ENCODE measurements at places on chromosomes 5 and 9.

- no peaks in the 10 kb centered on the region for H3K27me3 ChIP-seq
- H3K36me3 ChIP-seq: no peaks in the 10 kb centered on the region
Observed at GRCh38 chr9:81474792-81475191, 214.6 kb downstream of the TLE1 start.

GRCh38 chr5:35924950-35925722 lies 13.3 kb downstream of the CAPSL start:
- H3K36me3 ChIP-seq: no peaks in the 10 kb centered on the region
- H3K27me3 ChIP-seq: peaks cover 9% of the 10 kb centered on the region
- peak overlapping the region; percentile 85 for H3K27ac ChIP-seq

GRCh38 chr9:130034570-130034969 lies 8.4 kb downstream of the FNBP1 start:
- no peaks in the 10 kb centered on the region for H3K27me3 ChIP-seq
- peaks cover 75% of the 10 kb centered on the region for H3K4me1 ChIP-seq
- peak overlapping the region; percentile 99 for H3K27ac ChIP-seq

- no peak overlapping the region for H3K4me3 ChIP-seq
- no peaks in the 10 kb centered on the region for H3K36me3 ChIP-seq
- H3K27me3 ChIP-seq: peaks cover 42% of the 10 kb centered on the region
Observed at GRCh38 chr9:130501639-130502038, 56.9 kb downstream of the ASS1 start.

DNA sequence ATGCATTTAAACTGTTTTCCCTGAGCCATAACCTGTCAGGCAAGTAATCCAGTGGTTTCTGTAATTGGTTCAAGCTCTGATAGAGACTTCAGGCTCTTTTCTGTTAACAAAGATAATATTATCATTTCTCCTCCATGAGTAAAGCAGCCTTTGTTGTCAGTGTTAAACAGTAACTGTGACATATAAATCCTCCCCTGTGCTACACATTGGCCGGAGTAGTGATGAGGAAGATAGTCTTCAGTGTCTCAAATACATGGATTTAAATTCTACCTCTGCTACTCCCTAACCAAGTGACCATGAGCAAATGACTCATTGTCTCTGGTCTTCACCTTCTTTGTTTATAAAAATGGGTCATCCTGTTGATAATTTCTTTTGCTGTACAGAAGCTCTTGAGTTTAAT lies 615.5 kb upstream of the CHD1 start:
- H3K27me3 ChIP-seq: no peaks in the 10 kb centered on the region
- no peak for DNase-seq
- H3K27ac ChIP-seq: no peak overlapping the region
- no peak overlapping the region for H3K4me3 ChIP-seq

DNA sequence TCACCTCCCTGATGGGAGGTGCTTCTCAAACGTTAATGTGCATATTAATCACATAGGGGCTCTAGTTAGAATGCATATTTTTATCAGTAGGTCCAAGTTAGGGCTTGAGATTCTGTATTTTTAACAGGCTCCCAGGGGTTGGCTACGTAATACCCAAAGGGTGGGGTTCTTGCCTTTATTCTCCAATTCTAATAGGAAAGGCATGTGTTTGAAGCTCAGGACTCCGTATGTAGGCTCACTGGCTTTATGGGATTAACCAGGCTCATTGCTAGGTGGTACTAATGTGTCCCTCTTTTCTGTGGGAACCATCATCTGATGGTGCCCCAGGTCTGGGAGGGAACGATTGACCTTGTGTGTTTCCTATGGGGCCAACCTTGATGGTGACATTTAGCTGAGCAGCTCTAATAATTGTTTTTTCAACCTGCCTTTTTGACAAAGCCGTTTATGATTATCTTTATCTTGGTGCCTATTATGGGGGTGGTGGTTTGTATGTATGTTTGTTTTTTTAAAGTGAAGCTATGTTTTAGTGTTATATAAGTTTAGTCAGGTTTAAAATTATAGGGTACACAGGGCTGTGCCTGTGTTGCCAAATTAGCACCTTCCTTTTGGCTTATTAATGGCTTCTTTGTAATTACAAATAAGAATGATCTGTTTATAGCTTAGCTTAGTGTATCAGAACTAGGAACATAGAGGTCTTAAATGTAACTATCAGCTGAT lies 20.8 kb downstream of the TJP2 start:
- H3K27me3 ChIP-seq: no peaks in the 10 kb centered on the region
- no peak overlapping the region for H3K27ac ChIP-seq
- H3K36me3 ChIP-seq: no peaks in the 10 kb centered on the region
- no peak overlapping the region for H3K4me3 ChIP-seq
- H3K4me1 ChIP-seq: peaks cover 4% of the 10 kb centered on the region

- no peak overlapping the region for H3K4me3 ChIP-seq
- H3K36me3 ChIP-seq: no peaks in the 10 kb centered on the region
- H3K27me3 ChIP-seq: no peaks in the 10 kb centered on the region
- no peak overlapping the region for H3K27ac ChIP-seq
Observed at GRCh38 chr5:91885291-91886265, 502.5 kb upstream of the ARRDC3 start.

DNA sequence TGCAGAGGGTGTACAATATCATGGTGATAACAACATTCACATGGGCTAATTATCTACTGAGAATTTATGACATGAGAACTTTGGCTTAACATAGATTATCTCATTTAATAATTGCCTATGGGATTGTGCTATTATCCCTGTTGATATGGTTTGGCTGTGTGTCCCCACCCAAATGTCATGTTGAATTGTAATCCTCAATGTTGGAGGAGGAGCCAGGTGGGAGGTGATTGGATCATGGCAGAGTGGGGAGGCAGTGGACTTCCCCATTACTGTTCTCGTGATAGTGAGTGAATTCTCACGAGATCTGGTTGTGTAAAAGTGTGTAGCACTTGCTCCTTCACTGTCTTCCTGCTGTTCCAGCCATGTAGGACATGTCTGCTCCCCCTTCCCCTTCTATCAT lies 186.4 kb downstream of the TRIM32 start:
- H3K4me1 ChIP-seq: no peaks in the 10 kb centered on the region
- peaks cover 3% of the 10 kb centered on the region for H3K36me3 ChIP-seq
- no peak overlapping the region for H3K27ac ChIP-seq
- H3K4me3 ChIP-seq: no peak overlapping the region
- no peaks in the 10 kb centered on the region for H3K27me3 ChIP-seq

GRCh38 chr5:75734913-75735789 lies 17.9 kb upstream of the POC5 start:
- no peak overlapping the region for H3K4me3 ChIP-seq
- H3K27me3 ChIP-seq: peaks cover 19% of the 10 kb centered on the region
- no peak for DNase-seq
- no peak overlapping the region for H3K27ac ChIP-seq
- peaks cover 5% of the 10 kb centered on the region for H3K36me3 ChIP-seq

GRCh38 chr9:93107151-93107824 lies 11.3 kb downstream of the CARD19 start:
- H3K4me3 ChIP-seq: no peak overlapping the region
- peaks cover 26% of the 10 kb centered on the region for H3K4me1 ChIP-seq
- no peaks in the 10 kb centered on the region for H3K27me3 ChIP-seq
- DNase-seq: no peak

- DNase-seq: no peak
- H3K27me3 ChIP-seq: no peaks in the 10 kb centered on the region
- no peaks in the 10 kb centered on the region for H3K36me3 ChIP-seq
- H3K4me1 ChIP-seq: no peaks in the 10 kb centered on the region
Observed at GRCh38 chr5:28580616-28581015, 1542.2 kb upstream of the CDH9 start.

GRCh38 chr9:119216651-119217331 lies 152.4 kb downstream of the BRINP1 start:
- H3K36me3 ChIP-seq: no peaks in the 10 kb centered on the region
- H3K4me1 ChIP-seq: no peaks in the 10 kb centered on the region
- H3K27me3 ChIP-seq: no peaks in the 10 kb centered on the region
- no peak overlapping the region for H3K27ac ChIP-seq
- H3K4me3 ChIP-seq: no peak overlapping the region
- DNase-seq: no peak

- peak overlapping the region; percentile 95 for H3K27ac ChIP-seq
- H3K36me3 ChIP-seq: peaks cover 22% of the 10 kb centered on the region
- peaks cover 34% of the 10 kb centered on the region for H3K4me1 ChIP-seq
Observed at GRCh38 chr5:140563596-140563995, 802 bp downstream of the APBB3 start.

- H3K4me1 ChIP-seq: no peaks in the 10 kb centered on the region
- no peak overlapping the region for H3K4me3 ChIP-seq
- no peaks in the 10 kb centered on the region for H3K27me3 ChIP-seq
- H3K27ac ChIP-seq: no peak overlapping the region
Observed at GRCh38 chr9:72480921-72481320, 40.5 kb upstream of the TMC1 start.

DNA sequence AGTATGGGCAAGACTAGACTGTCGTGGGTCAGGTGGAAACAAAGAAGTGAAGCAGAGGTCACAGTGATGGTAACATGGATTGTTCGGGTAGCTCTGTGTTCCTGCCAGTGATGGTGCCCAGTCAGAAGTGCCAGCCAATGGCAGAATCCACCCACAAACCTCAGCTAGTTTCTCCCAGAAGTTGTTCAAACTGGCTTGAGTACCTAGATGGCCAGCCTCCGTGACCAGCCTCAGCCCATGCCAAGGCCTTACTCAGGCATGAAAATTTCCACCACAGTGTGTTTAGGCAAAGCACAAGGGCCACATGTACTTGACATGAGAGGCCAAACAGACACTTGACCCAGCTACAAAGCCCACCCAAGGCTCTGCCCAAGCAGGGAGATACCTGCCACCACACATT lies 19.4 kb upstream of the BTNL9 start:
- DNase-seq: no peak
- H3K27me3 ChIP-seq: peaks cover 70% of the 10 kb centered on the region
- no peaks in the 10 kb centered on the region for H3K4me1 ChIP-seq
- H3K27ac ChIP-seq: no peak overlapping the region
- H3K4me3 ChIP-seq: no peak overlapping the region

DNA sequence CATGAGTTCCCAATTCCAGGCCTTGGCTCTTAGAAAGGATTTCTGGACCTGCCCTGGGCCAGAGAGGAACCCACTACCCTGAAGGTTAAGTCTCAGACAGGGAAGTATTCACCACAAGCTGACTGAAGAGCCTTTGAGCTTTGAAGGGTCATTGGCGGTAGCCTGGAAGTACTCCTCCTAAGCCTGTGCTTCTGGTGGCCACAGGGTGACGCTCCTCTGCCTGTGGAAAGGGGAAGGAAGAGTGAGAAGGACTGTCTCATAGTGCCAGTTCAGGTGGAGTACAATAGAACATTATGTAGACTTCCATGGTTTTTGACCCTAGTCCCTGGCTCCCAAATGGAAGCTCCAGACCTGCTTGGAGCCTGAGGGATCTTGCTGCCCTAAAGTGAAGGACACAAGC lies 1233.2 kb upstream of the CDH6 start:
- DNase-seq: no peak
- no peaks in the 10 kb centered on the region for H3K27me3 ChIP-seq
- no peaks in the 10 kb centered on the region for H3K36me3 ChIP-seq
- H3K4me1 ChIP-seq: no peaks in the 10 kb centered on the region

GRCh38 chr5:173481821-173482220 lies 134.6 kb downstream of the BOD1 start:
- no peak for DNase-seq
- peaks cover 20% of the 10 kb centered on the region for H3K27me3 ChIP-seq
- H3K36me3 ChIP-seq: no peaks in the 10 kb centered on the region
- no peak overlapping the region for H3K27ac ChIP-seq
- no peaks in the 10 kb centered on the region for H3K4me1 ChIP-seq
- H3K4me3 ChIP-seq: no peak overlapping the region

- no peak for DNase-seq
- no peak overlapping the region for H3K27ac ChIP-seq
- no peaks in the 10 kb centered on the region for H3K27me3 ChIP-seq
- H3K4me1 ChIP-seq: peaks cover 5% of the 10 kb centered on the region
Observed at GRCh38 chr9:136854113-136854841, 2.1 kb downstream of the MAMDC4 start.

GRCh38 chr5:119301906-119302305 lies 53.9 kb upstream of the TNFAIP8 start:
- H3K36me3 ChIP-seq: peaks cover 18% of the 10 kb centered on the region
- peaks cover 72% of the 10 kb centered on the region for H3K4me1 ChIP-seq
- H3K27ac ChIP-seq: peak overlapping the region; percentile 98
- DNase-seq: no peak
- no peaks in the 10 kb centered on the region for H3K27me3 ChIP-seq

- no peaks in the 10 kb centered on the region for H3K4me1 ChIP-seq
- no peak overlapping the region for H3K27ac ChIP-seq
- no peaks in the 10 kb centered on the region for H3K36me3 ChIP-seq
- H3K4me3 ChIP-seq: no peak overlapping the region
- no peak for DNase-seq
Observed at GRCh38 chr9:18910916-18911315, 122.1 kb downstream of the SAXO1 start.

DNA sequence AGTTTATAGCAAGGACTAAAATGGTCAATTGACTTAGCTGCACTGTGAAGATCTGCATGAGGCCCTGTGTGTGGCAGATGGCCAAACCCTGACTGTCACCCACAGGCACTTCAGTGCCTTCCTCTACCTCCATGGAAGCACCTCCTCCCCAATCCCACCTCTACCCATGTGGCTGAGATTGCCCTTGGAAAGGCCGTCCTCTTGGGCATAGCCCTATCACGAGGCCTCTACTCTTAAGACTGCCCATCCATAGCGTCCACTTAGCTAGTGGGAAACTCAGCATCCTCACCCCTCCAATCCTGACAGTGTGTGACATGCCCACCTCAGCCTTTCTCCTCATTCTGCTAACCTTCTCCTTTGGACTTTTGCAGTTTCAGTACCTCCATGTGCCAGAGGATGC lies 510.2 kb downstream of the BNC2 start:
- H3K4me1 ChIP-seq: no peaks in the 10 kb centered on the region
- no peak for DNase-seq
- no peaks in the 10 kb centered on the region for H3K36me3 ChIP-seq
- no peaks in the 10 kb centered on the region for H3K27me3 ChIP-seq

- no peak overlapping the region for H3K4me3 ChIP-seq
- H3K36me3 ChIP-seq: no peaks in the 10 kb centered on the region
- H3K27ac ChIP-seq: no peak overlapping the region
- H3K27me3 ChIP-seq: peaks cover 34% of the 10 kb centered on the region
Observed at GRCh38 chr5:78602400-78602799, 46.2 kb downstream of the LHFPL2 start.

- no peaks in the 10 kb centered on the region for H3K36me3 ChIP-seq
- no peak overlapping the region for H3K4me3 ChIP-seq
- DNase-seq: no peak
- H3K4me1 ChIP-seq: peaks cover 9% of the 10 kb centered on the region
Observed at GRCh38 chr5:39282561-39282960, 63.2 kb upstream of the FYB1 start.
